ENCODE measurements at places on chromosomes 2 and 18.

- DNase-seq, result no peak
Observed at GRCh38 chr2:134335601-134336000, 81.7 kb downstream of the MGAT5 start.

- DNase-seq, result no peak
Observed at GRCh38 chr2:174722942-174723592, 41.2 kb downstream of the CHRNA1 start.

DNA sequence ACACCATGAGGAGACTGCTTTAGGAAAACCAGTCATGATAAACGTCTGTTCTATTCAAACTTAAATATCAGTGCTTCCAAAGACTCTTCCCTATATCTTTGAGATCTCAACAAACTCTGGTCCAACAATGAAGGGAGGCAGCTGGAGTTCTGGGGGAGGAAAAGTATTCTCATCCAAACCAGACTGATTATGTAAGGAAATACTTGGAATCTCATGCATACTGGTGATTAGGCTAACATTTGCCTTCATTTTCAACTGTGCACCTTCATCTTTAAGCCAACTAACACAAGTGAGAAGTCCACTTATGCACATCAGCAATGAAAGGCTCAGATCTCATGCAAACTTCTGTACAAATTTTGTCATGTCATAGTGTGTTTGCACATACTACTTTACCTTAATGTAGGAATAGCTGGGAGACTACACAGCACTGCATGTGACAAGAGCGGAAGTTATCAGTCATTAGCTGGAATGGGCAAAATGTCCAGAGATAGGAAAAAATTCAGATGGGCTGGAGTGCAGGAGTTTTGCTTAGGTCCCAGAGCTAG lies 67.5 kb upstream of the STK17B start:
- DNase-seq, result no peak

GRCh38 chr2:234335661-234336228 lies 161.1 kb downstream of the ARL4C start:
- DNase-seq, result peak; percentile 51

GRCh38 chr2:12819103-12819475 lies 102.4 kb downstream of the TRIB2 start:
- DNase-seq, result no peak

GRCh38 chr2:1586251-1586922 lies 157.9 kb downstream of the PXDN start:
- DNase-seq, result peak; percentile 67

GRCh38 chr2:2306878-2307277 lies 24.2 kb downstream of the MYT1L start:
- no peak for DNase-seq

DNA sequence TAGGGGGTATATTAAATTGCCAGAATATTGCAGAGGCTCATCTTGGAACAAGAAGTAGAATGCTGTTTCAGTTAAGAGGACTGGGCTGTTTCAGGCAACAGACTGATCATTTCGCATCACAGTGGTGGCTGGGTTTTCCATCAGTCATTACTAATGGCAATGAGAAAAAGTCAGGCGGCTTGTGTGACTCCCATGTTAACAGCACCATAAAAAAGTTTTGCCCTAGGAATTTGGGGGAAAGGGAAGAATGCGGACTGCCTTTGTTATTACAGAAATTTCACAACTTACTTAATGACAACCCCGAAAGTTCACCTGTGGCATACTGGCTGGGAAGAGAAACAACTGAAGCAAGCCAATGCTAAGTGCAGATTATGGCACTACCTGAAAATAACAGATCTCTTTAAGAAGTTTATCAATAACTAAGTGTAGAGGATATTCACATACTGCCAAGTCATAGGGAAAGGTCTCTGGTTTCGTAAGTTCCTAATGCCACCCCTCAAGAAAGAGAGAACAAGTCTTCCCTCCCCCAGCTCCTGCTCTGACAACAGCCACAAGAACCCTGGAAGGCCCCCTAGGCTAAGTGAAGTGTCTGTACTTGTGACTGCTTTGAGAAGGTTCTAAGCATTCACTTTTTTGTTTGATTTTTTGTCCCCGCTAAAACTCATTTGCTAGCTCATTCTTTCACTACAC lies 40.5 kb upstream of the AP1S3 start:
- no peak for DNase-seq

- no peak for DNase-seq
Observed at GRCh38 chr18:74430231-74430630, 26.9 kb downstream of the DIPK1C start.

- no peak for DNase-seq
Observed at GRCh38 chr18:39761273-39761672, 2193.8 kb upstream of the PIK3C3 start.

DNA sequence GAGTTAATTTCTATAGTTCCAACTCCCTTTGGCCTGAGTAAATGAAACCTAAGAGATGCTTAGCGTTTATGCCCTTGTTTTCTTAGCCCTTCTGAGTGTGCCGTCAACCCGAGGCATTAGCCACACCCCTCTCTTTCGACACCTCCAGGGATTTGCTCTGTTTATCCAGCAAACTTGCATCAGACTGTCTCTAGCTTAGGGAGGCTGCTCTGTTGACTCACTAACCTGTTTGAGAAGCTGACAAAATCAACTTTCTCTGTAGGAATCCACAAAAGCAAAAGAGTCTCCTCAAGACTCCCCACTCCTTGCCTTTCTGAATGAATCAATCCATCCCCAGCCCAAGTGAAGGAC lies 317.6 kb downstream of the TNS1 start:
- DNase-seq, result no peak

- no peak for DNase-seq
Observed at GRCh38 chr2:24176326-24176725, 1.5 kb downstream of the FAM228A start.

DNA sequence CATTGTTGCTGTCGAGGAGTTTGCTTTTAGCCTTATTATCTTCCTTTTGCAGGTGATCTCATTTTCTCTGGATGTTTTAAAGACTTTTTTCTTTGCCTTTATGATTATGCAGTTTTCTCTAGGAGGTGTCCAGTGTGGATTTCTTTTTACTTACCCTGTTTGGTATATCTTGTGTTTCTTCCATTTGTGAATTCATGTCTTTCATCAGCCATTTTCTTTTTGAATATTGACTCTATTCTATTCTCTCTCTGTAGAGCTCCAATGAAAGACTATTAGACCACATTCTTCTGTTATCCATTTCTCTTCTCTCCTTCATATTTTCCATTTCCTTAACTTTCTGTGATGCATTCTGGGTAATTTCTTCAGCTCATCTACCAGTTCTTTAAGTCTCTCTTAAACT lies 34.4 kb downstream of the CDK15 start:
- no peak for DNase-seq

GRCh38 chr2:86480105-86480504 lies 38.9 kb downstream of the KDM3A start:
- DNase-seq, result no peak

- DNase-seq, result no peak
Observed at GRCh38 chr2:46956981-46957531, 41.5 kb upstream of the MCFD2 start.

GRCh38 chr2:210540900-210541289 lies 15.5 kb upstream of the CPS1 start:
- no peak for DNase-seq

DNA sequence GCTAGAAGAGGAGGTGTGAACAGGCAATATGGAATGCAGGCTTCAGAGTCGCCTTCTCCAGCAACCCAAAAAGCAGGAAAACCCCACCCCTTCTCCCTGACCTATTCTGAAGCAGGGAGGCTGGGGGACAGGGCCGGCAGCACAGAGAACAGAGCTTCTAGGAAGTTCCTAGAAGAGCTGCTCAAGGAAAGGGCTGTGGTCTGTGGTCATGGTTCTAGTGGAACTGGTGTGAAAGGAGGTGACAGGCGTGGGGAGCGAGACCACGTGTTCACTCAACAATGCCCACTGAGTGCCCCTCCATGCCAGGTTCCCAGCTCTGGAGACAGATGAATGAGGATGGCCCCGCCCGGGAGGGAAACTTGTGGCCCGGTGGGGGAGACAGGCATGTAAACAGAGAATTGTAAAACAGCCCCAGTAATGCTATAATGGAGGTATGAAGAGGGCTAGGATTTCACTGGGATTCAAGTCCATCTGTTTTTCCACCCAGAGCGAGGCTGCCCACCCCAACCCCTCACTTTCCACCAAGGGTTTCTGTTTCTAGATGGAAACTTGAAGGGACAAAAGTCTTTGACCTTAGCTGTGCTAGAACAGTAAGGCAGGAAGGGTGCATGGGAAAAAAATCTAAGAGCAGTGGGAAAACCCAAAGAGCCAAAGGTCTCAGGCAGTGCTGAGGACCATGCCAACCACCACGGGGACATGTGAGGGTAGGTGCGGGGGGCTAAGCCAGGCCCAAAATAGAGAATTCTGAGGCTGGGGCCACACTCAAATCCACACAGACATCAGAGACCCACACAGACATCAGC lies 71.8 kb downstream of the TNS1 start:
- no peak for DNase-seq

DNA sequence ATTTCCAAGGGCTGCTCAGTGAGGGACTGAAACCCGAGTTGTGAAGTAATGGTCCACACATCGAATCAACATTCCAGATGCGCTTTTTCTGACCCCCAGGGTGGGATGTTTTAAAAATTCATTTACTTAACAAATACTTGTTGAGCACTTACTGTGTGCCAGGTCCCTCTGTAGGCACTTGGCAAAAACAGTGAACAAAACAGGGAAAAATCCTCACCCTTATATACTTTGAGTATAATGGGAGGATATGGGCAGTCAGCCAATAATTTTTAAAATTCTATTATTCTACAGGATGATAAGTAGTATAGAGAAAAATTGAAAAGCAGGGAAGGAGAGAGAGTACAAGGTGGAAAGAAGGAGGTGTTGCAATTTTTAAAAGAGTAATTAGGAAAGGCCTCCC lies 31.3 kb upstream of the AFTPH start:
- no peak for DNase-seq

DNA sequence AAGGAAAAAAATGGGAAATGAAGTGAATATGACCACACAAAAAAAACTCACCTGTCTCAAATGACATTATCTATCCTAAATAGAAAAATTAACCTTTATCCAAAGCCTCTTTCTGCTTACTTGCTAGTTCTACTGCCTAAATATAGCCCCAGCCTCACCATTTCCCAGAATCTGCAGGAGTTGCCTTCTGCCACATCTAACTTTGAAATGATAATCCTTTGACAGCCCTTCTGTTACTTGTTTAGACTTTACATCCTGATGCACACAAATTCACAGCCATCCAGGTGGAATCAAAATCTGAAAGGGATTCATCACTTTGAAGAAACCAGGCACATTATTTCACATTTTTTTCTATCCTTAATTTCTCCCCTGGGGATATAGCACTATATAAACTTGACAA lies 1356.2 kb upstream of the NXPH2 start:
- DNase-seq, result no peak

GRCh38 chr2:238978497-238978896 lies 130.6 kb downstream of the TWIST2 start:
- no peak for DNase-seq

- DNase-seq, result no peak
Observed at GRCh38 chr2:144151851-144152250, 368.1 kb downstream of the ZEB2 start.

GRCh38 chr2:207051385-207051965 lies 112.2 kb downstream of the CPO start:
- DNase-seq, result no peak

DNA sequence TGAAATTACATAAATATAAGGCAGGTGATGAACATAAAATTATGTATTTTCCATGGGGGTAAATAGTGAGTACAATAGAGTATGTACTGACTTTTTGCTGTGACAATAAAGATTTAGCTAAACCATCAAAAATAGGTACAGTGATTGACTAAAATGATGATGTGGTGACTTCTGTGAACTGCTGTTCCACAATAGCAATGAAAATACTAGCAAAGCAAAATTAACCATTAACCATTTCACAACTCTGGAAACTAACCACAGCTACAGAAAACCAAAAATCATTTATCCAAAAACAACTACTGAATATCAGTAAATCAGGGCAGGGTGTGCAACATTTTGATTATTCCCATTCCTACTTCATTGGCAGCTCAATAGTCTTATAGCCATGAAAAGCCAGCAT lies 161.4 kb upstream of the GYPC start:
- no peak for DNase-seq

GRCh38 chr2:133331436-133331835 lies 236.8 kb downstream of the NCKAP5 start:
- DNase-seq, result no peak

GRCh38 chr2:128467321-128467969 lies 148.8 kb upstream of the HS6ST1 start:
- no peak for DNase-seq

- peak; percentile 1 for DNase-seq
Observed at GRCh38 chr2:240932001-240932723, 26.0 kb downstream of the CROCC2 start.

DNA sequence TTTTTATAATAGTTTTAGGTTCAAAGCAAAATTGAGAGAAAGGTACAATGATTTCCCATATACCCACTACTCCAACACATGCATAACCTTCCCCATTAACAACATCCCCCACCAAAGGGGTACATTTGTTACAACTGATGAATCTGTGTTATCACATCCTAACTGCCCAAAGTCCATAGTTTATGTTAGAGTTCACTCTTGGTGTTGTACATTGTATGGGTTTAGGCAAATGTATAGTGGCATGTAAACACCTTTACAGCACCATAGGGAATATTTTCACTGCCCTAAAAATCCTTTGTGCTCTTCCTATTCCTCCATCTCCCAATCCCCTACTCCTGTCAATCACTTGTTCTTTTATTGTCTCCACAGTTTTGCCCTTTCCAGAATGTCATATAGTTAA lies 471.6 kb downstream of the CPS1 start:
- DNase-seq, result no peak

GRCh38 chr2:216857131-216857550 lies 2.7 kb downstream of the TNP1 start:
- no peak for DNase-seq

- no peak for DNase-seq
Observed at GRCh38 chr18:50992351-50992762, 24.5 kb downstream of the ELAC1 start.

DNA sequence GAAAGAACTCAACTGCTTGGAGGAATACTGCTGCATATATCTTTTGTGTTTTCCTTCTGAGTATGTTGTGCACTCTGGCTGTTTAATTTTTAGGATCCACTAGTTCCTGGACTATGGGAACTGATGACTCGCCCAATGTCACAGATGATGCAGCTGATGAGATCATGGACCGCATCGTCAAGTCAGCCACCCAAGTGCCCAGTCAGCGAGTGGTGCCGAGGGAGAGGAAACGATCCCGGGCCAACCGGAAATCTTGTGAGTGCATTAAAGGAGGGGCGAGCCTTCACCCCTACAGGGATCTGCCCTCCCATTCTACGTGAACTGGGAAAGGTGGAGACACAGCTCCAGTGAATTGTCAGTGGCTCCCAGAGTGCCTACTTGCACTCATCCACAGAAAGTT lies 59.6 kb downstream of the TPGS2 start:
- no peak for DNase-seq

GRCh38 chr18:61655630-61656029 lies 237.2 kb downstream of the RNF152 start:
- no peak for DNase-seq

DNA sequence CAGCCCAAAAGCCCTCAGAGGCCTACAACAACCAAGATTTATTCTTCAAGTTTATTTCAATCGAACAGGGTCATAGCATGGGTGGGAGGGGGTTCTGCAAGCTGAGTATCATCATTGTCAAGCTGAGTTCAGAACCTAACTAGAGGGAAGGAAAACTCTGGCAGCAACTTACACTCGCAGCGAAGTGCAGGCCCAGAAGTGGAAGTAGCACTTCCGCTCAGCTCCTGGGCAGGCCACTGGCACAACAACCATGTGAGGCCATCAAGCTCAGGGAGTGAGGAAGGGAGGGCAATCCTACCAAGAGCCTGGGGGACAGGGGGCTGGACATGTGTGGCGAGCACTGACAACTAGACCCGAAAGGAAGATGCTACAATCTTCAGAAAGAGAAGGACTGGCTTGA lies 4.8 kb downstream of the UXS1 start:
- no peak for DNase-seq

- no peak for DNase-seq
Observed at GRCh38 chr18:45102863-45103262, 422.2 kb downstream of the SETBP1 start.
